ENCODE measurements at places on chromosomes 3 and 15.

- no peak for DNase-seq
Observed at GRCh38 chr15:57949374-57949943, 116.1 kb downstream of the ALDH1A2 start.

- DNase-seq: no peak
Observed at GRCh38 chr3:156246961-156247725, 126.8 kb downstream of the KCNAB1 start.

GRCh38 chr3:132286035-132286434 is 31.2 kb upstream of the ACP3 start:
- DNase-seq: no peak

DNA sequence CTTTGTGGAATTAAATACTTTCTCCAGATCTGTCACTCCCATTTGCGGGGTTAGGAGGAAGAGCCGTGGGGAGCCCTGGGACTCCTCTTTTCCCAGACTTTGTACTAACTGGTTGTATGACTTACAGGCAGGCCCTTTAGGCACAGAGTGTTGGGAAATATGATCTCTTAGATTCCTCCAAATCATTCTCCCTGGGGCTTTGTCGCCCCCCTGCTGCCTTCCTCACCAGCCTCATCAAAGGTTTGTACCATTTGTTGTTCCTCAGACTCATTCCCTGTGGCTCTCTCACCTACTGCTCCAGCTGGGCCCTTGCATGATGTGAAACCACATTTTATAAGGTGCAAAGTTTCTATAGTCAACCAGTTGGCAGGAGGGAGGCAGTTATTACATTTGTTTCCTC is 56.4 kb downstream of the CRYGS start:
- DNase-seq: no peak

- no peak for DNase-seq
Observed at GRCh38 chr15:83845230-83845629, 191.3 kb downstream of the ADAMTSL3 start.

DNA sequence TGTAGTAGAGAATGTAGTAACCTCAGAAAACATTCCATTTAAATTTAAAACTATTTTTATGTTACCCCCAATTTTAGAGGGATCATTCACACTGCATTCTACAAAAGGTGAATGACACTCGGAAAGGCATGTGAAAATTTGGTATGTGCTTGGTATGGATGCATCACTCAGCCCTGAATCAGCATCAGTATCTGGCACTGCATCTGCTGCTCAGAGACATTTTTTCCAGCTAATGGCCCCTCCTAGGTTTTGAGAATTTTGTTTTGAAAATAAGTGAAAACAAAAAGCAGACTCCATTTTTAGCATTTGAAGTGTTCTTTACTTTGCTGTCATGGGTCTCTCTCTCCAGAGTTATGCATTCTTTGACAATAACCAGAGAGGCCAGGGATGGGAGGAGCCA is 15.6 kb upstream of the WWTR1 start:
- DNase-seq: no peak

DNA sequence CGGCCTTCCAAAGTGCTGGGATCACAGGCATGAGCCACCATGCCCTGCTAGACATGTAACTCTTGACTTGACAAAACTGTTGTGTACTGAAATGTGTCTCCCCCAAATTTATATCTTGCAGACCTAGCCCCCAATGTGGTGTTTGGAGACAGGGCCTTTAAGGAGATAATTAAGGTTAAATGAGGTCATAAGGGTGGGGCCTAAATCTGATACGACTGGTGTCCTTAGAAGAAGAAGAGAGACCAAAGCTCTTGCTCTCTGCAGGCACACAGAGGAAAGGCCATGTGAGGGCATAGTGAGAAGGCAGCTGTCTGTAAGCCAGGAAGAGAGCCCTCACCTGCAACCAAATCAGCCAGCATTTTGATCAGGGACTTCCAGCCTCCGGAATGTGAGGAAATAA is 361.3 kb downstream of the SV2B start:
- no peak for DNase-seq

DNA sequence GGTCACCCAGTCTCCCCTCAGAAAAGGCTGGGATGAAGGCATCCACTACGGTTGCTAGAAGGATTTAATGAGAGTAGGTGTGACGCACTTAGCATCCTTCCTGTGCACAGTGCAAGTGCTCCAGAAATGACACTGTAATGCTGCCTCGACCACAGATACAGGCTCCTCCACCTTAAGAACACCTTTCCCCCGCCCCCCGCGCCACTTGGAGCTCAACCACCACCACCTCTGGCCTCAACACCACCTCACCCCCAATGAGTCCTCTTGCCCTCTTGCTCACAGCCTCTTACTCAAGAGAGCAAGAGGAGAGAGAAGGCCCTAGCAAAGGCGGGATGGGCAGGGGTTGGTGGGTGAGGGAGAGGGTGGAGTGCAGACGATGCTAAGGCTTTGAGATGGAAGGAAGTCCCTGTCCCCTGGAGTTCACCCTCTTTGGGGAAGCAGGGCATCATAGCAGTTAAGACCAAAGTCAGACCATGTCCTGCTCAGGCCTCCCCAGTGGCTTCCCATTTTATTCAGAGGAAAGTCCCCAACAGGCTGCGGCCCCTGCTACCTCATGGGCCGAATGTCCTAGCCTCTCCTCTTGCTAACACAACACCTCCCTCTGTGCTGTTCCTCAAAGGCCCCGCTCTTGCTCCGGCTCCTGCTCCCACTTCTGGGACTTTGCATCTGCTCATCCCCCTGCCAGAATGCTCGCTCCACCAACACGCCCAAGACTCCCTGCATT is 8.3 kb downstream of the STARD5 start:
- no peak for DNase-seq

DNA sequence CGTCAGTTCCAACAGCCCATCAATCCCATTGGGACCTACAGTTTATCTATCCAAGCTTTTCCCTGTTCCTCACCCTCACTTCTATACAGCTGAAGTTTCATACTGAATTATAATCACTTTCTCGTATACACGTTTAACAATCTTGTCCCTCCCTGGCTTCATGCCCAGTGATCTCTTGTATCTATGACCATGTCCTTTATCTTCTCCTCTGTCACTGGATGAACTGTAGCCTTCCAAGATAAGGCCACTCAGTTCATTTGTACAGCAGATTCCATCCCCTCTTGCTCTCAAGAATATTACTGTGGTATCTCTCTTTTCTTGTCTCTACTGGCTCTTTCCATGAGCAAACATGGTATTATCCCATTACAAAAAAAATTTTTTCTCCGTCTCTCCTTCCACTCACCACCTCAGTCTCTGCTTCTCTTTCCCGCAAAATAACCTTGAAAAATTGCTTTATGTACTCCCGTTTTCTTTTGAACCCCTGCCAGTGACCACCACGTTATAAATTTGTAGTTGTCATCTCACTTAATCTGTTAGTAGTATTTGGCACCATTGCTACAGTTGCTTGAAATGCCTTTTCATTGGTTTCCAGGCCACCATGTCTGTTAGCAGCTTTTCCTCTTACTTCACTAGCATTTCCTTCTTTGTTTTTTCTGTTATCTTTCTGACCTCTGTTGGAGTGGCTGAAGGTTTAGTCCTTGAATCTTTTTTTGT is 9.4 kb downstream of the CTNNB1 start:
- DNase-seq: no peak

DNA sequence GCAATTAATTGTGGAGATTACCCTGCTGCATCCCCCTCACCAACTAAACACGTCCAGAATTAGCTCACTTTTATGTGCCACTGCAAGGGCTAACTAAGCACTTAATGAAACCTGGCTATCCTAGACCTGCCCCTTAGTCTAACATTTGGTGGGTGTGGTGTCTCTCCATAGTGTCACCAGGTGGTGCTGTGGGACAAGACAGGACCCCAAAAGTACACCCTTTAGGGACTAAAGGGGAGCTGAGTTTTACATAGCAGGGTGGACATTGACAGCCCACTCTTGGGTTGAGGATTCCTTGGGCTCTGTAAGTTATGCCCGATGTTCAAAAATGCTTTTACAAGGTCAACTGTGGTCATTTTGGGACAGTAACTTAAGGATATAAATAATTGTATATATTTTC is 5.7 kb downstream of the DUT start:
- no peak for DNase-seq

DNA sequence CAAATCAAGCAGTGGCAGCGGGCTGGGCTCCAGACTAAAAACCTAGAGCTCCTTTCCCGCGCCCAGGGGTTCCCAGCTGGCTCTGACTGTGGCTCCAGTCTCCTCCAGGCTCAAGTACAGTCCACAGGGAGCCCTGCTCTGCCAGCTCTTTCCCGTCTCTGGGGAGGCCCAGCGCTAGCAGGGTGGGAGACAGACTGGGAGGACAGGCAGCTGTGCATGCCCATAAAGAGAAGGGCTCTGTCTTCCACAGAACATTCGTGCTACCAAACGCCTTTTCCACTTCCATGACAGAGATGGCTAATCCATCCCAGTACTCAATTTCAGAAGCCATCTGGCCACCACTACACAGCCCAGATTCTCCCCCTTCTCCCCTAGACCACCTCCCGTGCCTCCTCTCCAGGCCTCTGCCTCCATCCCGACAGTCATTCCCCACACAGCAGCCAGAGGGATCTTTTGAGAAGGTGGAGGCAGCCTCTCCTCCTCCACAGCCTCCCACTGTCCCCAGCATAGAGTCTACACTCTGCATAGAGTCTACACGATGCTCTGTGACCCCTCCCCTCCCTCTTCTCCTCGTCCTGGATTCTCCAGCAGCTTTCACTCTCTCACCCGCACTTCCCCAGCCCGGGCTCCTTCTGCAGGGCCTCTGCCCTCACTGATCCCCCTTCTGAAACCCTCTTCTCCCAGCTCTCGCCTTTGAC is 6.8 kb upstream of the DUSP7 start:
- DNase-seq: no peak

DNA sequence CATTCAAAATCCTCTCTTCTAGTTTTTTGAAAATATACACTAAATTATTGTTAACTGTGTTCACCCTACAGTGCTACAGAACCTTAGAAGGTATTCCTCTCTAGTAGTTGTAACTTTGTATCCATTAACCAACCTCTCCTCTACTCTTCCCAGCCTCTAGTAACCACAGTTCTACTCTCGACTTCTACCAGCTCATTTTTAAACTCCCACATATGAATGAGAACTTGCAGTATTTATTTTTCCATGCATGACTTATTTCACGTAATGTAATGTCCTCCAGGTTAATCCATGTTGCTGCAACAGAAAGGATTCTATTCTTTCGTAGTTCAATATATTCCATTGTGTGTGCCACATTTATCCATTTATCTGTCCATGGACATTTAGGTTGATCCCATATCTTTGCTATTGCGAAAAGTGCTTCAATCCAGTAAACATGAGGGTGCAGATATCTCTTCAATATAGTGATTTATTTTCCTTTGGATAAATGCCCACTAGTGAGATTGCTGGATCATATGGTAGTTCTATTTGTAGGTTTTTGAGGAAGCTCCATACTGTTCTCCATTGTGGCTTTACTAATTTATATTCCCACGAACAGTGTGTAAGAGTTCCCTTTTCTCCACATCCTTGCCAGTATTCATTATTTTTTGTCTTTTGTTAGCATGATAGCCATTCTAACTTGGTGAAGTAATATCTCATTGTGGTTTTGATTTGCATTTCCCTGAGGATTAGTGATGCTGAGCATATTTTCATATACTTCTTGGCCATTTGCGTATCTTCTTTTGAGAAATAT is 113.7 kb upstream of the SMAD3 start:
- no peak for DNase-seq

GRCh38 chr15:49215768-49216739 is 46.0 kb downstream of the GALK2 start:
- no peak for DNase-seq

- no peak for DNase-seq
Observed at GRCh38 chr3:59192473-59192872, 142.6 kb upstream of the CFAP20DC start.

GRCh38 chr15:88513195-88513594 is 33.3 kb downstream of the DET1 start:
- no peak for DNase-seq
